ENCODE measurements at places on chromosomes 3 and 15.
A peak's percentile ranks its signal among the peaks of the same experiment; 100 is the strongest.

DNA sequence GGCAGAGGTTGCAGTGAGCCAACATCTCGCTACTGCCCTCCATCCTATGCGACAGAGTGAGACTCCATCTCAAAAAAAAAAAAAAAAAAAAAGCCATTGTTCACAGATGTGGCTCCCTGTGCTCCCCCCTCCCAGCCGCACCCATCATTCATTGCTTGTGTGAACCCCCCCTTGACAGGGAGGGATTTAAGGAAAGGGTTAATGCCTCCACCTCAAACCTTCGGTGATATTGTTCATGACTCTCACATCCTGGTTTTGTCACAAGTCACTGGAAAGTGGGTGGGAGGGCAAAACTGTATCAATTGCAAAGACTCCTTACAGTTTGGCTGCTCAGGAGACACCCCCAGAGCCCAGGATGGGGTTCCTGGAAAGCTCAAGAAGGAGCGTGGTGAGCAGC lies 7.7 kb downstream of the SLC6A6 start:
- no peak for DNase-seq

DNA sequence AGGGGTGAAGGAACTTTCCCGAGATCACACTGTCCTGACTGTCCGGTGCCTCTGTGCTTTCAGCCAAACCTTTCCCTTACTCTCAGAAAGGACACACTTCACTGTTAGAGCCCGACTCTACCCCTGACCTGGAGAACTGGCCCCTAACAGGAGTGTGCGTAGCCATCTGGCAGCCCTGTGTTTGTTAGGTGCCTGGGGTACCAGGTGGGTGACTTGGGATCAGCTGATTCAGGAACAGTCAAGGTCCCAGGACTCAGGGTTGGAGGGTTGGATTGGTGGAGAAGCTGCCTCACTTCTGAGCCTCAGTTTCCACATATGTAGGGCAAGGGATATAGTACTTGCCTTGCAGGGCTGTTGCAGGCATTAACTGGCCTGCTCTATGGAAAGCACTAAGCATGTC lies 98.3 kb upstream of the SLC6A11 start:
- DNase-seq: no peak

GRCh38 chr15:32700501-32701150 lies 17.2 kb upstream of the GREM1 start:
- DNase-seq: no peak

GRCh38 chr3:32454731-32455608 lies 47.7 kb downstream of the CMTM6 start:
- no peak for DNase-seq

- DNase-seq: no peak
Measured at GRCh38 chr3:106247902-106248684, 379.3 kb upstream of the CBLB start.

DNA sequence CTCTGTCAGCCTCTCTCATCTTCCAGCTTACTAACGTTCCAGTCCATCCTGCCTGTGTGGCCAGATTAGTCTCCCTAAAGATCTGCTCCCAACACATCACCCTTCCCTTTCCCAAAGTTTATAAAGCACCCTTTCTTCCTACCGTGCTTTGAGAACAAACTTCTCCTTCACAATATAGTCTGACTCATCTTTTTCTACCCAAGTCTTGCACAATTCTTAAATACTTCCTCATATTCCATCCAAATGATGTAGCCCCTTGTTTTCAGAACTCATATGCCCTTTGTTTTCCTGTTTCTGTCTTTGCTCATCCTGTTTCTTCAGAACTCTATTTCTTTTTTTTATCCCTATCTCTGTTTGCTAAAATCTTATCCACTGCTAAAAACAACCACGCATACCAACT lies 326.8 kb downstream of the MFSD1 start:
- DNase-seq: no peak

- peak; percentile 68 for DNase-seq
Measured at GRCh38 chr3:138203938-138204337, 16.8 kb downstream of the ARMC8 start.

GRCh38 chr3:46876313-46877300 lies 914 bp upstream of the PTH1R start:
- no peak for DNase-seq

- no peak for DNase-seq
Measured at GRCh38 chr3:128098234-128098633, 25.4 kb downstream of the RUVBL1 start.

DNA sequence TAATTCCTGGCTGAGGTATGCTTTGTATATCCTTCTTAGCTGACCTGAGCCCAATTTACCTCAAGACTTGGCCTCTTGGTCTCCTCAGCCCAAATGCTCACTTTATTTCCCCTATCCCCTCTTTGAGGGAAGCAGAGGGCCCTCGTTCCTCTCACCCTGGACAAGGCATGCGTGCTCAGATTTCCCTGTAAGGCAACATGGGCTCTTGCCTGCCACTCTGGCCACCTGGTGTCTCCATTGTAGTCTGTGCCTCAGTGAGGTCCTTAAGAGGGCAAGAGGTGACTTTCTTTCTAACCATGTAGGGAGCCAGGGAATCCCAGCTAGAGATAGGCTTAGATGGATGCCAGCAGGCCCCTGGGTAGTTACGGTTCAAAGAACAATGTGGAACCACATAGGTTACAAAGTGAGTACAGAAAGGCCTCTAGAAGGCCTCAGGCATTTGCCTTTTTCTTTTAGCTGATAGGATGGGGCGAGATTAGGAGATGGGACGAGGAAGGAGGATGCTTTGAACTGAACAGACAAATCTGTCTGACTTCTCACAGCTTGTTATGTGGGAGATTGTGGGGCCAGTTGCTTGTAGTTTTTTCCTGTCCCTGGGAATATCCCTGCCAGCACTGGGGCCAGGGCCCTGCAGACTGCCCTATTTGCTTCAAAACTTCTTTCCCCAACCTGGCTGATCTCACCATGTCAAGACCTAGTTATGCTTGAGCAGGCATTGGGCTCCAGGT lies 1.1 kb upstream of the INTS14 start:
- no peak for DNase-seq

DNA sequence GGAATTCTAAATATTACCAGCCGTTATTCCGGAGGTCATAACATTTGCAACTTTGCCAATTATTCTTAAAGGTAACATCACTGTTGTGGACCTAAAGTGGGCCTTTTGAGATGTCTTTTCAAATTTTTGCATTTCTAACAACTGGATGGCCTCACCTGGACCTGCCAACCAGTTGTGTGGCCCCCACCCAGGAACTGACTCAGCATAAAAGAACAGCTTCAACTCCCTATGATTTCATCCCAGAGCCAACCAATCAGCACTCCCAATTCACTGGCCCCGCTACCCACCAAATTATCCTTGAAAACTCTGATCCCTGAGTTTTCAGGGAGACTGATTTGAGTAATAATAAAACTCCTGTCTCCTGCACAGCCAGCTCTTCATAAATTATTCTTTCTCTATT lies 489.7 kb upstream of the LMCD1 start:
- DNase-seq: no peak

DNA sequence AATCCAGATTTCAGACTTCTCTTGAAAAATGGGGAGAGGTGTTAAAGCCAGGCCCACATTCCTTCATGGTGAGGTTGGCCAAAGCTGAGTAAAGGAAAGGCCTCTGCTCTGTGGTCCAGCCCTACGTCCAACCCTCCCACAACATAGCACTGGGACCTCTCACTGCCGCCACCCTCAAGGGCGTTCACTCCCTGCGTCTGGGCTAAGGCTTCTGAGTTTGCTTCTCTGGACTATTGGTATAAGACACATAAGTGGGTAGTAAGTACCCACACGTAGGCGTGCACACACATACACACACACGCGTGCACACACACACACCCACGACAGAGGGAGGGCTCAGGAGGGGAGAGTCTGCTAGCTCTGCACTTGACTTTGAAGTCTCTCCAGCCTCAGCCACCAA lies 80.2 kb upstream of the PXYLP1 start:
- peak; percentile 30 for DNase-seq

DNA sequence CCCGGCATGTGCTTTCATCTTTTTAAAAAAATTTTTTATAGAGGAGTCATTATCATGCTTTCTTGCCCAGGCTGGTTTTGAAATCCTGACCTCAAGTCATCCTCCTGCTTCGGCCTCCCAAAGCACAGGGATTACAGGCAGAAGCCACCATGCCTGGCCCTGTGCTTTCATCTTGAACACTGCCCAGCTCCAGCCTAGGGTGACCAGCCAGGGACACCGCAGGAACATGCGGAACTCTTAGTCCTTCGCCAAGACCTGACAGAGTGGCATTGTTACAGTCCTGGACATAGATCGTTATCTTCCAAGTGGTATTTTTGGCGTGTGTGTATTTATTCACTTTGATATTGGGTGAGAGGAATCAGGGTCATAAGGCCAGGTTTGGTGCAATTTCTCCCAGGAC lies 7.9 kb upstream of the FURIN start:
- DNase-seq: no peak

DNA sequence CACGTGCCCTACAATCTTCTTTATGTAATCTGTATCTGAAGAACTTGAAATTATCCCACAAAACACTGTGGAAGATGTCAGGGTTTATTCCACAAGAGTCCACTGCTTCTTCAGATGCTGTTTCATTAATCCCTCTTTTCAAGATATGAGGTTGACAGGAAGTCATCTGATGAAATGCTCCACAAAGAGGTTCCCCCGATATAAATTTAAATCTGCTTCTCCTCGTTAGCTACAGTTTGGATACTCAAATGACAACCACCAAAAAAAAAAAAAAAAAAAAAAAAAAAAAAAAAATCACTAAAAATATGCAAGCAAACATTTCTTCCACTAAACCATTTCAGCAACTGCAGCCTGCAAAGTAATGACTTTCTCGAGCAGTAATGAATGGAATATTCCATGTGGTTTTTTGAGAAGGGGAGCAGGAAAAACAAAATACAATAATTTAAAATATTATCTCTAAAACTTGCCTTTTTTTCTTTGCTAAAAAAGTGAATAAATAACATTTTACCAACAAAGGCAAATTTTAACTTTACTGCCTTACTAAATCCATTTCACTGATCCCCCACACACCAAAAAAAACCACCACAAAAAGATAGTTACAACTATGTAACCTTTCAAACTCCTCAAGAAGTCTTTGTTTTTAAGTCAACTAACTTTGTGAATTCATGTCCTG lies 37.8 kb downstream of the DLG1 start:
- no peak for DNase-seq

All from gastrocnemius medialis (tissue), 4 donors.